ENCODE measurements at places on chromosomes 1 and 21.
A peak's percentile ranks its signal among the peaks of the same experiment; 100 is the strongest.

DNA sequence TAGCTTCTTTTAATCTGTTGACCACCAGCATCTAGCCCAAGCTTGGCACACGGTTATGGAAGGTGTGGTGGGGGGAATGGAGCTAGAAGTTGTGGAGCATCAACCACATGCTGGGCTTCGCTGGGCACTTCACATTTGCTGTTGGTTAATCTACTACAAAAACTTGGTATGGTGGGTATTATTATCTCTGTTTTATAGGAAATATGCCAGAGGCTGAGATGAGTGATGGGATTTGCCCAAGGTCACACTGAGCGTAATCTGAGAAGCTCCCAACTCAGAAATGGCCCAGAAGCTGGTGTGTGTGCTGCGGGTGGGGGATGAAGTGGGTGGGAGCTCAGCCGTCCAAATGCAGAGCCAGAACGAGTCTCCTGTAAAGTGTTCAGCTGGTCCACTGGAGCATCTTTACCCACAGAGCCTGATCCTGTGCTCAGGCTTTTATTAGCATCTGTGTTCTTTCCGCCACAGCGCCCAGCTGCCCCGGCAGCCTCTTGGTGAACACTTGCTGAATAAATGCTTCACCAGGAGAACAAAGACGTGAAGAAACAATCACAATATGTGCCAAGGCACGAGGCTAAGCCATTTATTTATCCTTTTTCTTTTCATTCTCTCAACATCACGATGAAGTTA lies 98.6 kb upstream of the JUN start:
- no peak for DNase-seq

DNA sequence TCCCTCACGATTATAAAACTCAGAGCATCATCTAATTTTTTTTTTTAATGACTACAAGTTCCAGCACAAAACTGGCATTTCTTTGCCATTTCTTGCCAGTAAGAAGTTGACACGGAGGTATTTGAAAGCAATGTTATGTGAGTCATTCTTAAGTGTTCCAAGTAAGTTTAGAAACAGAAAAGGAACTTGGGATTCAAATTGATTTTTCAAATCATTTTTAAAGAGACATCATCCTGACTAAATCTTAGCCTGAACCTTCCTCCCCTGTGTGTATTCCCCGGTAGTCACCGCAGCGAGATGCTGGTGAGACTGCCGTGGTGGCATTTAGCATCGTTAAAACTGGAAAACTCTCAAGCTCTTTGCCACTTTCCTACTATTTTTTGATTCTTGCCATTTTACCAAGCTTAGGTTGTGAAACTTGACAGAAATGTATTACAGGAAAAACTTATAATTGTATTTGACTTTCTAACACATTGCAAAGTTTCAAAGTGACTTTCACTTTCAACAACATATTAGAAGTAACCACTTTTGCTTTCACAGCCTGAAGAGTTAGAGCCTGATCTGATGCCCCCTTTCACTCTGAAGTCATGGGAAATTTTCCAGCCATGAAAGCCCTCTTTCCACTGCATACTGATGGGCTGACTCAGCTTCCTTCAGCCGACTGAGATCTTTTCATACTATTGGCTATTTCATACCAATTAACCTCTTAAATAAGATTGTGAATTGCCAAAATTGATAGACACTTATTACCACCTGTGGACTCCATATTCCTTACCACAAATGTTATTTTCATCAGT lies 61.4 kb downstream of the OLFML2B start:
- DNase-seq: no peak

GRCh38 chr1:245463392-245464165 lies 308.8 kb downstream of the KIF26B start:
- no peak for DNase-seq

DNA sequence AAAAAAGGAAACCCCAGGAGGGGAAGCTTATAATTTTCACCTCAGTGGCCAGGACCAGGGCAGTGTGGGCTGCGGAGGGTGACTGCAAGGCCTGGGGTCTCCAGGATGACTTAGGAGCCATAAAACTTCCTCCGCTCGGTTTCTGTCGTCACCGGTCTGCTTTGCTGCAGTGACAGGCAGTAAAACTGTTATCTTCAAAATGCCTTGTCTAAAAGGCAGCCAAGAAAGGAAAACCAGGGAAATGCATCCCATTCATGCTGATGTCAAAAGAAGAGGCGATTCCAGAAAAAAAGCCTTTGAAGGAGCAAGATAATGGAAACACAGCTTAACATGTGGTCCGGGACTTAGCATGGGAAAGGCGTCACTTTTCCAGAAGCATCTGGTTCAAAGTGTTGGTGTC lies 42.0 kb downstream of the COL6A1 start:
- no peak for DNase-seq

GRCh38 chr1:108591466-108591865 lies 31.6 kb downstream of the EEIG2 start:
- no peak for DNase-seq

DNA sequence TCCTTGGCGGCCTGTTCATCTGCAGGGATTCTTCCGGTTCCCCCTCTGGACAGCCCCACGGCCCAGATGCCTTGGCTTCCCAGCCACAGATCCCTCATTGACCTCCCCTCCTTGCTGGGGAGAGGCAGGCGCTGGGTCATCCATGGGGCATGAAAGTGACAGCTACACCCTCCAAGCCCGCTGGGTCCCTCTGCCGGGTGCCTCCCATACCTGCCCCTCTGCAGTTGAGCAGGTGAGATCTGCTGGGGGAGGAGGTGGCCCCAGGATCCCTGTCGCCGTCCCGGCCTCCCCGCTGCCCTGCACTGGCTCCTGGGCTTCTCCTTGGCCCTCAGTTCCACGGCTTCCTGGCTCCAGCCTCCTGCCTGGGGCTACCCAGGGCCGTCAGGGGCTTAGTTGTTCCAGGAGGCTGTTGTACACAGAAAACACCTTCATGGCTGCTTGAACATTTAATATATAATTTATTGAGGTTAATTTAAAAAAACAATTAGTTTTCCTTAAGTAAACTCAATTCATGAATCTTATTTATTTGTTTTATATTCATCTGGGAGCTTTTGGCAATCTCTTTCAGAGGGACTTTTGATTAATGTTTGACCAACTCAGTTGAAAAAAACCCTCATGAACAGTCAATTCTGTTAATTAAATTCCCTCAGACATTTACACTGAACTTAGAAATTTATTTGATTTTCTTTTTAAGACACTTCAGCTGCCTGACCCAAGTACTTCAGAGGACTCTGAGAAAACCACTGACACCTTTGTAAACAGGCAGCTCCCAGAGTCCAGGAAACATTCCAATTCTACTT lies 67.6 kb upstream of the ABCG1 start:
- no peak for DNase-seq

DNA sequence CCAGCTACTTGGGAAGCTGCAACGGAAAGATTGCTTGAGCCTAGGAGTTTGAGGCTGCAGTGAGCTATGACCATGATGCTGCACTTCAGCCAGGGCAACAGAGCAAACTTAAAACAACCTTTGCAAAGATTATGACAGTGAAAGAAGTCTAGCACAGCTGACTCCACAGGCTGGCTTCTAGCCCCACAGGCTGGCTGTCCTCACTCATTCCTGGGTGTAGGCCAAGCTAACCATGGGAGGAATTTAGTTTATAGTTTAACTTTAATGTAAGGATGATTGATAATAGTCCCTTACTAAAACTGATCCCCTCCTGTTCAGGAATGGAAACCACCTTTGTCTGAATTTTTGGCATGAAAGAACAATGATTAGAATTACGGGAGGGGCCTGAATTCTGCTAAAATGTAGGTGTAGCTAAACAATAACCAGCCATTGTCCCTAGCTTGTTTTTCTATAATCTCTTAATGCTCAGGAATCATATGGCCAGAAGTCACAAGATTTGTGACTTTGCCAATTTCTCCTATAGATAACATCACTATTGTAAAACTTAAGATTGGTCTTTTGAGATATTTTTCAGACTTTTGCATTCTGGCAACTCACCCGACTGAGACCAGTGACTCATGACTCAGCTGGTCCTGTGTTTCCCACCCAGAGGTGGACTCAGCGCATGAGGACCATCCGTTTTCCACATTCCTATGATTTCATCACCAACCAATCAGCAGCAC lies 28.1 kb upstream of the SGIP1 start:
- no peak for DNase-seq

DNA sequence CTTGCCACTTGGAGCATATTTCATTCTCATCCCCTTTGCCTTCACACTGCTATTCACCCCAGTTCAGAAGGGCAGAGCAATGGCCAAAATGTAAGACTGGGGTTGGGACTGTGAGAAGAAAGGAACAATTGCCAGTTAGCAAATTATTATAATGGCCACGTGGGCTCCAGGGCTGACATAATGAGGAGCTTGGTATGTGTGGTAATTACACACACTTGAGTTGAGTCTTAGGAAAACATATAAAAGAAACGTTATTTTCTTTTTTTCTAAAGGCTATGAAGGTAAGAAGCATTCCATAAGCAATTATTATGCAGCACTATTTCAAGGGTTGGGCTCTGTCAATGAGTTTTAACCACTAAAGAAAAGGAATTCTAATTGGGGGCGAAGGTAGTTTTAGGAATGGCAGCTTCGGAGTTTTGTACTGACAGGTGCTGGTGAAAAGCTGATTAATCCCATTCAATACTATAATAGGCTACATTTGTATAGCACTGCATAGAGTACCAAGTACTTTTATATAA lies 32.5 kb upstream of the BCL10 start:
- DNase-seq: no peak

- DNase-seq: no peak
Measured at GRCh38 chr1:206075786-206076755, 23.1 kb downstream of the RHEX start.

DNA sequence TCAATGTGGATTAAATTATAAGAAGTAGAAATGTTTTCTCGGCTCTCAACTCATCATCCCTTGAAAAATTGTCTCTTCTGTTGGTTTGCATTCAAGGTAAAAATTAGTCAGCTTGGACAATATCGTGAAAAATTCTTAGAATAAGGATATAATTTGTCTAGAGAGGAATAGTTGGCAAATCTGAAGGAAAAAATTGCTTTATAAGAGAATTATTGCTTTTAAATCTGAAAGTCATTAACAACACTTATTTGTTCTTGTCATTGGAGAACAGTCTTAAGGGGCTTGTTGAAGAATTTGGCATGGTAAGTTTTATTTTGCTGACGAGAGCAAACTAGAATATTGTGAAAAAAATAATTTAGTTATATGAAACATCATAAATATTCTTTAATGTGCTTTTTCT lies 26.4 kb downstream of the ANGPTL1 start:
- DNase-seq: no peak

- DNase-seq: no peak
Measured at GRCh38 chr1:8777867-8778266, 39.6 kb downstream of the RERE start.

DNA sequence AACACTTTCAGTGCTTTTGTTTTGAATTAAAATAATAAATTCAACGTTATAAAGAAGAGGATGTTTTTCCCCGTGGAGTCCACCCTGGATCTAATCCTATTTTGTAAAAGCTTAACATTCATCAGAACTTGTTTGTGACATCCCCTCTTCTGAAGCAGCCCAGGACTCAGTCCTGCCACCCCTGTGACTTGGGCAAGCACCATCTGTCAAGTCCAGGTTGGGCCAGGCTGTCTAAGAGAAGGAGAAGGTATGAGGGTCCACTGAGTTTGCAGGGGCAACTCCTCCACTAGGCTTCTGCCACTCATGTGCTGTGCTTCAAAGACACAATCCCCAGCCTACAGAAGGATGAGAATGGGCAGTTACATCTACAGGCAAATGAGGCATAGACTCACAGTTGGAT lies 59.7 kb downstream of the MT1HL1 start:
- no peak for DNase-seq

GRCh38 chr1:66359269-66359668 lies 174.7 kb upstream of the SGIP1 start:
- DNase-seq: no peak

- DNase-seq: peak; percentile 31
Measured at GRCh38 chr1:62294261-62294660, 25.0 kb downstream of the KANK4 start.

DNA sequence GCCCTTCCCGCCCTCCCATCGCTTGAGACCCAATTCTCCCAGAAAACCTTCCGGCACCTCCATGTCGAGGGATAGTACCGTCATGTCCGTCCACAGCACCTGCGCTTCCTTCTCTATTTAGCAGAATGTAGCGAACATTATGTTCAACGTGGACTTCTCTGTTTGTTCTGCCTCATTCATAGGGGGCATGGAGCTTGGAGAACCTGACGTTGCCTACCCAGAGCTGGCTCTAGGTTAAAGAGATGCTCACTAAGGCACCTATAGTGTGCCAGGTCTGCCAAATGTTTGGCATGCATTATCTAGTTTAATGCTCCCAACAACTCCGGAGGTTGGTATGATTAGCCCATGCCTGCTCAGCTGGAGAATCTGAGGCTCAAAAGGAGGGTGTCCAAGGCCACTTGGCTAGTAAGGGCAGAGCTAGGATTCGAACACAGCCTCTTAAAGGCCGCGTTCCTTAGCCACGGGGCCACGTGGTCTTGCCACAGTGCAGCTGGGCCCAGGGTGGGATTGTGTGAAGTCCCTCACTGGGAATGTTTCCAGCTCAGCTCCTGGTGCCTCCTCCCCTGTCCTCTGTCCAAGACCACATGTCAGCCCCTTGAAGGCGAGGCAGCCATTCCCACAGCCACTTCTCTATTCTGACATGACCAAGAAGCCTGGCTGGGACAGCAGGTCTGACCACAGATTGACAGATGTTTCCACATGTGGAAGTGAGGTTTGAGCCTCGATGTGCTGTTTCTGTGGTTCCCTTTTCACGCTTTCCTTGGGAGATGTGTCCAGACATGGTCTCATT lies 57.8 kb downstream of the RUNX3 start:
- DNase-seq: peak; percentile 82

GRCh38 chr1:145845144-145845513 lies 301 bp upstream of the NUDT17 start:
- DNase-seq: peak; percentile 32

DNA sequence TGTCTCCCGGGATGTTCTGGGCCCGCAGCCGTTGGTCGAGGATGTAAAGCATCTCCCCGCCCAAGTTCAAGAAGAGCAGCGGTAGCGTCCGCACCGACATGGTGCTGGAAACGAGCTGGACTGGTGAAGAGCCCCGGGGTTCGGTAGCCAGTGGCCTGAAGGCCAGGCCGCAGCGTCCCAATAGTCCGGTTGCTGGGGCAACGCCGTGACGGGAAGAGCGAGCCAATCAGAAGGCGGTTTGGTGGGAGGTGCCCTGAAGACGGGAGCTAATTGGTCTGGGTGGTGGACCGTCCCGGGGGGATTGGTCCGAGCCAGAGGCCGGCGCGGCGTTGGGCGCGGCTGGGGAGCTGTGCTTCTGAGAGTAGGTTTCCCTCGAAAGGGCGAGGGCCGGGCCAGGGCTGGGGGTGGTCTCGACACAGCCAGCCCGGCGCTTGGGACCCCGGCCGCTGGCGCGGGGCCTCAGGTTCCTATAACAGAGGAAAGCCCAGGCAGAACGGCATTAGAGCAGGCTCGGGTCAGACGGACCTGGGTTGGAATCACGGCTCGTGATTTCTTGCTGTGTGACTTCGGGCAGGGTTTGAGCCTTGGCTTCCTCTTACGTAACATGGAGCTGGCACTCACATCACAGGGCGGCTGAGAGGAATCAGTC lies at the start of gene OSCP1:
TSS of gene OSCP1 (minus strand) at position 182 of the 649 bp plus-strand sequence. CDS start at position 100, 82 bp downstream.
- peak; percentile 98 for DNase-seq

- DNase-seq: no peak
Measured at GRCh38 chr1:33426916-33427315, 4.0 kb downstream of the PHC2 start.
